SK-N-SH (cell line): ENCODE measurements at places on chromosomes 5 and 9.
A peak's percentile ranks its signal among the peaks of the same experiment; 100 is the strongest.

GRCh38 chr5:67301285-67301903 lies 104.8 kb upstream of the CD180 start:
- DNase-seq = no peak

- no peak for DNase-seq
Observed at GRCh38 chr5:14153071-14153864, 10.1 kb downstream of the TRIO start.

GRCh38 chr5:40674661-40675235 lies 5.0 kb upstream of the PTGER4 start:
- no peak for DNase-seq

GRCh38 chr5:169183576-169183975 lies 117.4 kb downstream of the SLIT3 start:
- DNase-seq = no peak

DNA sequence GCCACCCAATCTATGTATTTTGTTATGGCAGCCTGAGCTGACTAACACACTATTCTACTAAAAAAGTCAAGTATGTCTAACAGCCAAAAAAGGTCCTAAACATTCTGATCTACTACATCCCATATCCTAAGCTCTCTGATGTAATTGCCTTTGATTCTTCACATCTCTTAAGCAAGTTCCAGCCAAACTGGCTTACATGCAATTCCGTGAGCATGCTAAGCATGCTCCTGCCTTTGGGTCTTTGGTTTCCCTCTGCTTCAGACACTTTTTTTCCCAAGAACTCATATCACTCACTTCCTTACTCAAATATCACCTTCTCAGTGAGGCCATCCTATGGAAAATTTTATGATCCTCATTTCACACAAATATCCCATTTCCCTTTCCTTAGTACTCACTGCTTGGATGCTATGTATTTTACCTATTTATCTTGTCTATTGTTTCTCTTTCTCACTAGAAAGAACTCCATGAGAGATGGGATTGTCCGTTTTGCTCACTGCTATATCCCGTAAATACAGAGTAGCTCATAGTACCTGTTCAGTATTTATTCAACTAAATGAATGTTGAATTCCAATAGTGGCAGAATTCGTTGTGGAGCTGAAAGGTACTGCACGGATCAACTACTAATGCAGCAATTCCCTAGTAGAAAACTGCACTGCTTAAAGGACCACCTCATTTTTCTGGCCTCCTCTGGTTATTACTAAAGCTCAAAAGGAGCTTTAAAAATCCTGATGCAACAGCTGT lies 2.3 kb upstream of the SLC12A2 start:
- DNase-seq = peak; percentile 19

DNA sequence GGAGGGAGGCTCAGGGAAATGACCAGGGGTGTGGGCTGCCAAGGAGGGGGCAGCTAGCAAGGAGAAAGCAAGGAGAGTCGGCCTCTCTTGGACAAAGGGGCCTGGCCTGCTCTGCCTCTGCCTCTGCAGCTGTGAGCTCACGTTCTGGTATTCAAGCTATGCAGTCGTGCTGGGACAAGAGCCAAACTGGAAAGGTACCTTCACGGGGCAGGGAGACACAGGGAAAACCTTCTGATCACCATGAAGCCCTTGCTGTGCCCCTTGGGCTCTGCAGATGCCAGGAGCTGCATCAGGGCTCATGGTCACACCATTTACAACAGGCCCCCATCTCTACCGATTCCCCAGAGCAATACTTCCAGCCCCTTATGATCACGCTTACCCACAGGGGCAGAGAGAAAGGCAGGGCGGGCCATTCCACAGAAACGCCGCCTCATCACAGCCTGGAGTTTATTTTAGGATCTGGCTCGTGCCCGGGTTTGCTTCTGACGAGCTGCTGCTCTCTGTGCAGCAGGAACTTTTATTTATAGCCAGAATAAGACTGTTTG lies 63.2 kb downstream of the PRRT1B start:
- no peak for DNase-seq

DNA sequence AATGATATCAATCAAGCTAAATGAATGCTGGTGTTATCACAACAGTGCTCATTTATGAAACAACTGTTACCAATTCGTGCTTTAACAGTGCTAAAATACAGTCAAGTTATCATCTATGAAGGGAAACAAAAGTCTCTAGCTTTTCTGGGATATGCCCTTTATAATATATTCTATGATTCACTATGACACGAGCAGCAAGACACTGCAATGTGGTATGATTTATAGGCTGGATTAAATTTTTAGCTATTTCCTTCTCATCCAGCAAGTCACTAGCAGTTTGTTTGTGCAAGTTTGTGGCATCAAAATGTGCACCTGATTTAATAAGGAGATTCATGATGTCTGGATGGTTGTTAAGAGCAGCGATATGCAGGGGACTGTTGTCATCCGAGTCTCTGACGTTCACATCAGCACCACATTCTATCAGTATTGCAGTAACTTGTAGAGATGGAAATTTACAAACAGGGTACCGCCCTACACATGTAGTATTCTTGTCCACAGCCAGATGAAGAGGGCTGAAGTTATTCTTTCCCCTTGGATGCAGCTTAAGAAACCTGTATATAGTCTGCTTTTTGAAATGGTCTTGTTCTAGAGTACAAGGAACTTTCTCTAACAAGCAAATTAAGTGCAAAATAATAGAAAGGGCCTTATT lies 20.3 kb downstream of the FEM1C start:
- DNase-seq = no peak

GRCh38 chr9:26870292-26870691 lies 22.3 kb downstream of the CAAP1 start:
- no peak for DNase-seq

- DNase-seq = no peak
Observed at GRCh38 chr9:72834994-72835393, 117.9 kb downstream of the ALDH1A1 start.

DNA sequence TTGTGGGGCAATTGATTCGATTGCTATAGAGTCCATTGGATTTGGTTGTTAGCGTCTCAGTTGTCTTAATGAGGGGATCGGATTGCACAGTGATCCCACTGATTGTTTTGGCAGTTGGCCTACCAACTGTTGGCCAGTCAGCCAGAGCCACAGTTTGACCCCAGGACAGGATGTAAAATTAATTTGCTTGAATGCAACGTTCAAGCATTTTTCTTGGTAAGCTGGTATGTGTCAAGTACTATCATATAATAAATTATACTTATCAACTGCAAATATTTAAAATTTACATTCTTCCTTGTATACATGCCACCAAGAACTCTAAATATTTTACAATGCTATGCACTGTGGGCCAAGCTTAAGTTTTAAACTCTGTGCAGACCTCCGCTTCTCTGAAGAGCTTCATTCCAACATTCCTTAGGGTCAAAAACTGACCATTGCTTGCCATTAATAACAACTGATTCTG lies 80.4 kb upstream of the OSMR start:
- DNase-seq = no peak

GRCh38 chr5:777756-778161 lies 6.8 kb downstream of the ZDHHC11B start:
- DNase-seq = peak; percentile 41

GRCh38 chr5:4879693-4880303 lies 260.3 kb upstream of the ADAMTS16 start:
- DNase-seq = peak; percentile 87

DNA sequence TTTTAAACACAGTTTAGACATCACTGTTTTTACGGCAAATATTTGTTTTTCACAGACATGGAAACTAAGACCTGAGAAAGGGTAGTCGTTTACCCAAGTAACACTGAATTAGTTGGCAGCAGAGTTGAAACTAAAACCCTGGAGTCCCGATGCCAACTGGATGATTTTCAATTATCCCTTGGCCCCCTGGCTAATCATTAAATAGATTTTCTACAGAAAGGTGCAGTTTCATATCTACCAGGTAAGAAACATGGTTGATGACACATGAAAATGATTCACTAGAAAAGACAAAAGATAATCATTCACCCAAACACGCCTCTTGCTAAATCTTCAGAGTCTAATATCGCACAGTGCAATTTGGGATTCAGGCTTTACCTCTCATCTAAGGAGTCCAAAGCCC lies 136.9 kb downstream of the SEMA5A start:
- DNase-seq = no peak

- DNase-seq = no peak
Observed at GRCh38 chr5:177372910-177373309, 11.3 kb upstream of the SLC34A1 start.

DNA sequence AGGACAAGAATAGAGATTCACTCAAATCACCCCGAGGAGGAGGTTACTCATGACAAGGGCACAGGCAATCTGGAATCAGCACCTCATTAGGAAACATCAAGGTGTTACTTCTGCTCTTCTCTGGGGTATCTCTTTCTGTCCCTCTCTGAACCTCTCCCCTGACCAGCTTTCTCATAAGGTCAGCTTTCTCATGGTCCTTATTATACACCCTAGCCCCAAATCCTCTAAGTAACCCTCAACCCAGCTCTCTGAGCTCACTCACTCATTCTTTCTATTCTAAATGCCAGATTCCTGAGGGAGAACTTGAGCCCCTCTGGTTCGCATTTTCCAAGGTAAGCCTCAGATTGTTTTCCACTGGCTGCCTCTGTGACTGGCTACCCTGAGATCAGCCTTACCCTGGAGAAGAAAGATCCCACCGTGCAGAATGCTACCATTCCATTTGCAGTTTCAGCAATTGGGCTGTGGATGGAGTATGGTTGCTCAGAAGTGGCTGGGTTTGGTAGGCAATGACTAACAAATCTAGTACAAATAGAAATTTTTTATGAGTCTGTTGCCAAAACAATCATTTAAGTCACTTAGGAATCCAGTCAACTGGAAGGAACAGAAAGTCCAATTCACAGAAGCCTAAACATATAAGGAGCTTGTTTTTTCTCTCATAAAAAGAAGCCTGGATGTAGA lies 9.0 kb upstream of the TIMD4 start:
- no peak for DNase-seq

DNA sequence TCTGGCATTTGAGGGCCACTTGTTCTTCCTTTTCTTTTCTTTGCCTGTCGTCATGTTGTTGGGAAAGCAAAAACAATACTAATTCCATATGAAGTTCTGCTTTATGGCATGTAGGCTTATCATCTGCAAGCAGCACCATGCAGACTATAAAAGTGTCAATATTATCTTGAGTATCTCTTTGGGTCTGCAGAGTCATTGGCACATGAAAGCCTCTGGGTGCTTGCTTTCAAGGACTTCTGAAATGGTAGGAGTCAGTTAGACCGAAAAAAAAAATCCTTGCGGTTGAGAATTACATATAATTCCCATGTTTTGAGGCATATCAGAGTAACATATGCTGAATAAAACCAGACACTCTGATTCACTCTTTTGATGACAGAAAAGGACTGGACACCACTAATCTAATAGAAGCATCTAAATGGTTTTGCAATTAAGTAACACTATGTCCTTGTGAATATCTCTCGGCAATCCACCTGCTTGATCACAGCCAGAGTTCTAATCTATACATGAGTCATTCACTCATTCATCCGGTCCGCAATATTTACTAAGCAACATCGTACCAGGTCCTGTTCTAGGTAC lies 44.4 kb downstream of the GNAQ start:
- peak; percentile 38 for DNase-seq

GRCh38 chr9:6506571-6506970 lies 93.6 kb downstream of the UHRF2 start:
- no peak for DNase-seq

DNA sequence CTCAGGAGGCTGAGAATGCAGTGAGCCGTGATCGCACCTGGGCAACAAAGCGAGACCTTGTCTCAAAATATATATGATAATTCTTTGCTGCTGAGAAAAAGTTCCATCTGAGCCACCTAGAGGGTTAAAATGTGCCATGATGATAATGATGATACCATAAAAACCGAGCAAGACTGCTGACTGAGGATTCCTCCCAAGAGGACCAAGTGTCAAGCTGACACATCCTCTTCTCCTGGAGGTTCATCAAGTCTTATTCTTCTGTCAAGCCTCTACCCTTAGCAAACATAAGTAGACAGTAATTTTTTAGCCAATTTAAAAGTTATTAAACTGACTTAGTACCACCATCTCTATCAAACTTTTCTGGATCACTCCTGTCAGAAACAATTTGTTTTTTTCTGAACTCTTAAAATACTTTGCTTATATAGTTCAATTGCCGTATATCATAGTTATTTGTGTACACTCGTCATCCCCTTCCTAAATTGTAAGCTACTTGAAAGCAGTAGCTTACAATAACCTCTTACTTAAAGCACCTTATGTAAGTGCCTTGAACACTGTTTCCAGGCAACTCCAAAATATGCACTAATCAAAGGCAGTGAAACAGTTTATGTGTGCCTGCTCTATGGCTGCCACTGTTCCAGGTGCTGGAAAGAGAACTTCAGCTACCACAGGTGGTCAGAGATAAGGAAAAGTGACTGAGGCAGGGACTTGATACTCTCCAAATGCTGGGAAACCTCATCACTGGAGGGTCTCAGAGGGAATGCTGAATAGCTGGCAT lies 57.4 kb downstream of the SCAI start:
- no peak for DNase-seq

- peak; percentile 61 for DNase-seq
Observed at GRCh38 chr5:180670586-180671359, 21.4 kb upstream of the FLT4 start.

- no peak for DNase-seq
Observed at GRCh38 chr5:117249086-117249815, 674.6 kb upstream of the SEMA6A start.

DNA sequence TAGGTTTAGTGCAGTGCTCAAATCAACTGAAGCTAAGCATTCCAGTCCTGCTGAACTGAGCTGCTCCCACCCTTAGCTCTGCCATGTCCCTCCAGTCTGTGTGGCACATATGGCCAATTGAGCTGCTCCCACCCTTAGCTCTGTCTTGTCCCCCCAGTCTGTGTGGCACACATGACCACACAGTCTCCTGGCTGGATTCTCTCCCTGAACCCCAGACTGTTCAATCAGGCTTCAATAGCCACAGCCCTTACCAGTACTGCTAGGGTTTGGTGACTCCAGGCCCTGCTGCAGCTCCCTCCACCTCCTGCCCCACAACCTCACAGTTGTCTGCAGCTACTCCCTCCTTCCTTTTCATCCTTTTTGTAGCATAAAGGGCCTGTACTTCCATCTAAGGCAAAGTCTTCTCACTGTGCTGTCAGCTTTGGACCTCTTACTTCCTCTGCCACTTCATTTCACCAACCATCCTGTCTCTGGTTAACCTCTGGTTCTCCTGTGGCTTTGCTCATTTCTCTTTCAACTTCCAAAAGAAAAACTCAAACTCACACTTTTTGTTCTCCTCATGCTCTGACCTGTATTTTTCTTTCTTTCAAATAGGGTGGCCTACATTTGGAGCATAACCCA lies 50.8 kb downstream of the ADAMTS12 start:
- DNase-seq = no peak

GRCh38 chr5:137283801-137284200 lies 215.3 kb downstream of the SPOCK1 start:
- DNase-seq = no peak

- no peak for DNase-seq
Observed at GRCh38 chr5:78253201-78253600, 41.3 kb downstream of the AP3B1 start.

- no peak for DNase-seq
Observed at GRCh38 chr9:84283946-84284345, 56.6 kb downstream of the SLC28A3 start.

GRCh38 chr5:107864793-107865192 lies 194.1 kb upstream of the EFNA5 start:
- DNase-seq = no peak

GRCh38 chr5:159917994-159918393 lies 1.7 kb downstream of the ADRA1B start:
- DNase-seq = no peak
